ENCODE measurements at places on chromosomes 4 and X.

DNA sequence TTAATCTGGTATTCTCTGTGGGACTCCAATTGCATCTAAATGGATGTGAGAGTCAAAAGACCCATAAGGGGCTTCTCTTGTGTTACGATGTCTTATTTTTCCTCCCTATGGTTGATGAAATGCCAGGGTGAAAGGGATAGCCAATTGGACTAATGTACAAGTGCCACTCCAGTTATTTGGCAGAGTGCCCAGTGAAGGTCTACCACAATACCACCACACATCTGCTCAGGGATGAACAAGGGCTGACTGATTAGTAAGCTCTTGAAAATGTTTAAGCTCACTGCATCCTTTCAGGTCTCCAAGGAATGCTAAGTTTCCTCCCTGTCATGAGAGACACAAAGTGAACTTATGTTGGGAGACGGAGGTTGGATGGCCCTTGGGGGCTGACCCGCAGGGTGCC lies 57.8 kb downstream of the HEPH start:
- DNase-seq: no peak

GRCh38 chr4:41426539-41426938 lies 111.4 kb upstream of the LIMCH1 start:
- no peak for DNase-seq

DNA sequence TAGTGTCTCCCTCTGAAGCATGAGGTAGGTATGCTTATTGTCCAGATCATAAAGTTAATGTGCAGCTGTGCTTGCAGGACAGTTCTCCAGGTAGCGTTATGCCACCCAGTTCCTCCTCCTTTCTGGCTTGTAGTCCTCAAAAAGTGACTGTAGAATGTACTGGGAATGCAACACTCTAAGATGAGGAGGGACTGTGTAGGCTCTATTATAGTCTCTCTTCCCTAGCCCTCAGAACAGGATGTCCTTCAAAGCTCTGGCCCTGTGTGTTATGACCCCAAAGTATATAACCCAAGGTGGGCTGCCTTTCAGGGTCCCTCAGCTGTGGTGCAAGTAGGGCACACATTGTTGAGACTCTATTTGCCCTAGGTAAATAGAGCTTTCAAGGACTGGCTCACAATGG lies 20.8 kb upstream of the MANBA start:
- DNase-seq: no peak

GRCh38 chrX:149516604-149517003 lies 11.5 kb upstream of the IDS start:
- DNase-seq: no peak

GRCh38 chr4:15868111-15868510 lies 70.4 kb downstream of the FGFBP1 start:
- no peak for DNase-seq

DNA sequence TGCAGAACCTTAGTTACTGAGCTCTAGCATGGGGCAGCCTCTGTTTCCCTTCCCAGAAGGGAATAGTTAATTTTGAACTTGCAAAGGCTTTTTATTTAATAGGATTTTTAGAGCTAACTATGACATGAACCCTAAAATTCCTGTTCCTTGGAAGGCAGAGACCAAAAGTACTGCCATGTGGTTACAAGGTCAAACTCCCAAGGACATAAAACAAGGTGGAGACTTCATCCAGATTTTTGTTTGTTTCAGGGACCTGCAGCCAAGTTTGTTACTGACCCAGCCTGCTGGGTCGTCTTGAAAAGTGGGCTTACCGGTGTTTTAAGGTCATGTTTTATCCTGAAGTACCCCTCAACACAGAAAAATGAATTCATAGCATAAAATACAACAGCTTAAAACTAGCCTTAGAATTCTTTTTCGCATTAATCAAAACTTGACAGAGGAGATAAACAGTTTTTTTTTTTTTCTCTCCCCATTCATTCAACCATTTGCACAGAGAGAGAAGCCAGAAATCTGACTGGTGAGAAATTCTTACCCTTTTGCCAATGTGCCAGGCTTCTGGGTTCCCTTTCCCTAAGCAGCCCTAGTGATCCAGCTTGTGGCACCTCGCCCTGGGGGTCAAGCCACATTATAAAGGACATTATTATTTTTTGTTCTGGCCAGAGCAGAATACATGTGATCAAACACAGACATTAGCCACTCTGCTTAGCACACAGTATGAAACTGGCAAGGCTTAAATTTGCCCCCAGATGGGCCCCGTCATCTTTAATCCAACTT lies 21.5 kb upstream of the GRPEL1 start:
- no peak for DNase-seq

DNA sequence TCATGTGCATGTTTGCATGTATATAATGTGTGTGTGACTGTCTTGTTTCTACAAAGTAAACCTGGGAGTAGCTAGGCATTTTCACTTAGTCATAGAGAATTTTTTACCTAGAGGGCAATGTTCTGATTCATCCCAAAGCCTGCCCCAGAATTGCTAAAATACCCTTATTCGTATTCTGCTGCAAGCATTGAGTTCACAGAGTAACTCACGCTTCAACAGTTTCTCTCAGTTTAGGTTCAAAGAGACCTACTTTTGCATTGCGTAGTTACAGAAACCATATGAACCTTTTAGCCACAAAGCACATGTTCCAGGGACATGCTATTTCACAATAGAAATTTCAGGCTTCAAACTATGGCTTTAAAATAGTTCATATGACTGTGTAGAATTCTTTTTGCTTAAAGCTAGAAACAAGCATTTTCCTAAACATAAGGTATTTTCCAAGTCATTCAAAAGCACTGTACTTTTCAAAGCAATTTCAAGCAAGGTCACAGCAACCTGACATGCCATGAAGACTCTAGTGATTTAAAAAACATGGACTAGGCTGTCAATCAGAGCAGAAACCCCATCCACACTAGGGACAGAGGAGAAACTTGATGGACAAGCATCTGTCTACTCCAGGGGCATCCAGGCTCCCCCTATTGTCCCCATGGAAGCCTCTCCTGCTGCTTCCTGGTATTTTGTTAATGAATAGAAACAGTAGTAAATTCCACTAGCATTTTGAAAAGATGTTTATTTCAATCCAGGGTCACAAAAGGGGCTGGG lies 81.5 kb upstream of the MAPK10 start:
- no peak for DNase-seq
